ENCODE measurements at places on chromosomes 3 and 15.

- DNase-seq = no peak
These were observed 133.7 kb upstream of the UBE2E1 start for GRCh38 chr3:23671851-23672589.

GRCh38 chr15:92637626-92638025 lies 17.9 kb downstream of the FAM174B start:
- DNase-seq = no peak

DNA sequence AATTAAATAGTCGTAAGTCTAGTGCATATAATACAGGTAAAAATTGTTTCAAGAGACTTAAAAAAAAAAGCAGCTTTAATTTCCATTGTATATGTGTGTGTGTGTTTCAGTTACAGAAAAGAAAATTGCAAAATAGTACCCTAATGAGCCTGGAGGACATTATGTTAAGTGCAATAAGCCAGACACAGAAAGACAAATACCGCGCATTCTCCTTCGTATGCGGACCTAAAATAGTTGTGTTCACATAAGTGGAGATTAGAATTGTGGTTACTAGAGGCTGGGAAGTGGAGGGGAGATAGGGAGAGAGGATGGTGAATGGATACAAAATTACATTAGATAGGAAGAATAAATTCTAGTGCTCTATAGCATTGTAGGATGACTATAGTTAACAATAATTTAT lies 3.6 kb downstream of the MESD start:
- DNase-seq = no peak

- peak; percentile 25 for DNase-seq
These were observed 99.6 kb downstream of the TMCC1 start for GRCh38 chr3:129793942-129794310.

DNA sequence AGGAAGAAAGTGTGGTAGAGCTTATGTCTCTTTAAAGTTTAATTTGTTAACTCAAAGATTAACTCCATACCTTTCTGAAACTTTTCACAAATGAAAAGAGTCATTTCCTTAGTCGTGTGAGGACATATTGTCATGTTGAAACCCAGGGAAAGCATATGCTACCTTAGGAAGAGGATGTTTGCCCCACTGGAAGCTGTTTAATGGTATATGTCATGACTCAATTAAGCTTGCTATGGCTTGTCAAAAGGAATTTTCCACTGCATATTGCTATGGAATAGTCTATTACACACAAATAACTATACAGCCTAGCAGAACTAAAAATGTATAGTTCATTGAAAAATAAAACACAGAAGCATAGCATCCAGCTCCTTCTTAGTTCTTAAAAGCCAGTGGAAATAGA lies 69.9 kb downstream of the NSUN3 start:
- no peak for DNase-seq

GRCh38 chr3:165133188-165133899 lies 55.0 kb upstream of the SI start:
- no peak for DNase-seq

GRCh38 chr3:100802126-100802525 lies 92.8 kb downstream of the TFG start:
- peak; percentile 28 for DNase-seq

DNA sequence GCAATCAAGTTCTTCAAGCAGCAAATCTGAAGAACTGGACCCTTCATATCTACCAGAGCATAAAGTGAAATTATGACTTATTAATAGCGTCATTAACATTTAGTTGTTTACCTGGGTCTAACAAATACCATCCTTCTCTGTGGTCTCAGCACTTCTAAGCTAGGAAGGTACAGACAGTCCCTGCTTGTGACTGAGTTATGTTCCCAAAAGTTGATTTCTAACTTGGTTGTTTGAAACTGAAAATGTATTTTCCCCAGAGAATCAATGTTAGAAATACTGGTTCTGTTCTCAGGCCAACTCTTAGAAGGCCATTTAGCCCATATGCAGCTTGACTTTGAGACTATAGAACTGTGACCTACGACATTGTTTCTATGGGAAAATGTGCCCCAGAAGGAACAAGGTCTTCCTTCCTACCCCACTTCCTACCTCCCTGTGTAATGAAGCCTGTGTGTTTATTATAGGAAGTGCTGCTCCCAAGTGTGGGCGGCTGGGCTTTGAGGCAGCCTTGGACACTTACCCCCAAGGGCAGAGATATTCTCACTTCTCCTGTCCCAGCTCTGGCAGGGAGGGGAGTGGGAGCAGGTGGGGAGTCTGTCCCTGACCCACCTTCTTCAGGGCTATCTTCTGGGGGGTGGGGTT lies 12.2 kb upstream of the MAPK6 start:
- DNase-seq = no peak

DNA sequence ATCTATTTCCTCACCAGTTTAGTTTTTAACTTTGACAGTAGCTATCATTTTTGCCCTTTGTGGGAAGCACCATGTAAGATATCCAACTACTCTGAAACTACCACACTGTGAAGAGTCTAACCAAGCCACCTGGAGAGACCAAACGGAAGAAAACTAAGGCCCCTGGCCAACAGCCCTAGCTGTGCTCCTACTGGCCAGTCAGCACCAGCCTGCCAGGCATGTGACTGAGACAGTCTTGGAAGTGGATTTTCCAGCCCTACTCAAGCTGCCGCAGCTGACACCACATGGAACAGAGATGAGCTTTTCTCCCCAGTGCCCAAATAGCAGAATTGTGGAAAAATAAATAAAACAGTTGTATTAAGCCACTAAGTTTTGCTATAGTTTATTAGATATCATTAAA lies 2.9 kb upstream of the TBC1D5 start:
- DNase-seq = no peak

- DNase-seq = no peak
These were observed 228.7 kb downstream of the MBNL1 start for GRCh38 chr3:152497457-152497856.

DNA sequence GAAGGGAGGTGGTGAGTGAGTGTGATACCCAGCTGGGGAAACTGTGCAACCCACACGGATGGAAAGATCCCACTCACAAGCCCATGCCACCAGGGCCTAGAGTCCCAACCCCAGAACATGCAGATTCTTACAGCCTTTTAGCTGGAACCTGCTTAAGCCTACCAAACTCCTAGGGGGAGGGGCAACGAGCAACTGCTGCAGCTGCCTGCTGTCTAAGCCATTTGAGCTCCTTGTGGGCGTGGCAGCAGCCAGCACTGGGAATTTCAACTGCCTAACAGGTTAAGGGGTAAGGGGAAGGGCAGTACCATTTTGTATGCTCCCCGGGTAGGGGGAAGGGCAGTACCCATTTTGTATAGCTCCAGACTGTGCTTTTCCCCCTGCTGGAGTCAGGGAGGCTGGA lies 673.2 kb upstream of the BCHE start:
- no peak for DNase-seq

- DNase-seq = no peak
These were observed 112.0 kb downstream of the THRB start for GRCh38 chr3:24382647-24383046.

DNA sequence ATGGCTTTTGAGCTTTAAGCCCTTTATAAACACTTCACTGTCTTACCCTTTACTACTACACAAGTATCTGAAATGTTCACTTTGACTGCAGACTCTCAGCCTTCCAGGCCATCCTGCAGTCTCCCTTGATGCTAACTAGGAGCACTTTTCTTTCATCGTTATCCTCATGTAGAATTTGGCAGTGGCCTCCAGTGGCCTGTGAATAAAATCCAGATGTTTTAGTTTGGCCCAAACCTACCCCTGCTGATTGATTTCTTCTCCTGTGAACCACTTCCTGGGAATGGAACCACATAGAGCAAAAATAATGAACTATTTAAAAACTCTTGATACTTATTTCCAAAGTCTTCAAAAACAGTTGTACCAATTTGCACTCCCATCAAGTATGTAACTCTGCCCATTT lies 271.9 kb downstream of the FEZF2 start:
- no peak for DNase-seq

DNA sequence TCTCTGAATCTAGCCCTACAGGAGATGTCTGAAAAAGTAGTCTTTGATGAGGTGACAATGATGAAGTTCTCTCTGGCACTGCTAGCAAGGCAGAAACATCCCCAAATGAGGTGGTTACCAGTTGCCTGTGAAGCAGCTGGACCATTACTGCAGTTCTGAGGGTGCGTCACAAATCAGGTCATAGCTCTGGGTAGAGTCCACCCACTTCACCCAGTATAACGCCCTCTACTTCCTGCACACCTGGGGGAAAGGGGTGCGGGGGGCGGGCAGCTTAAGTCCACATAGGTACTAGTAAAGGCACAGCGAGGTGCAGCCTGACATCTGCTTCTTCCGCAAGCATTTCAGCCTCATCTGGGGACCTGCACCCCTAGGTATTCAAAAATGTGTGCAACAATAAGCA lies 13.4 kb upstream of the SATB1 start:
- no peak for DNase-seq

- DNase-seq = no peak
These were observed 55.5 kb downstream of the NSUN3 start for GRCh38 chr3:94118390-94118789.

- no peak for DNase-seq
These were observed 5.7 kb upstream of the CSPG4 start for GRCh38 chr15:75718328-75718727.

GRCh38 chr3:141308588-141309218 lies 59.6 kb upstream of the ZBTB38 start:
- peak; percentile 47 for DNase-seq

DNA sequence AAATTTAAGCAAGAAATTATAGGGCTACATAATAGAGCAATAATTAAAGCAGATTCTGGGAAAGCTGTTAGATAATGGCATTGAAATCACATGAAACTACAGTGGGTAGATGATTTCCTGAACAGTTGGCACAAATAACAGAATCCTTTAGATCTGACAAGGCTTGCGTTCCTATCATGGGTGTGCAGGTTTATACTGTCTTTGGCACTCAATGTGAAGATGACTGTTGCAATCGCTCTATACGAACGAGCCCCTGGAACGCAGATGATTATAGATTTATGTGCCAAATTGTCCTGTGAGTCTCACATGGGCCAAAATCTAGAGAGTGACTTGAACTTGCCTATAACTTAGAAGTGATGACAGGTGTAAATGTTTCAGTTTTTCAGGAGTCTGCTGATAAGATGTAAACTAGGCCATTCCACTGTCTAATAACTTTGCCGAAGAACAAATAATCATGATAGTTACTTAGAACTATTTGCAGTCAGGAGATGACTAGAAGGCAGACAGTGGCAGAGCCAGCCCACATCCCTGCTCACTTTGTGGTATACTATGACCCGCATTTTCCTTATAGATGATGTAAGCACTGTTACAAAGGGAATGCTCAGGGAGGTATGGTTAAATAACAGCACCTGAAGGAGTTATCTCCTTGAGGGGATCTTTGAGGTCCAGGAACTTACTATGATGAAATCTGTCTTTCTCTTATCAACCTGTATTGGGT lies 30.5 kb upstream of the TRPC1 start:
- no peak for DNase-seq

- DNase-seq = no peak
These were observed 975.3 kb upstream of the GBE1 start for GRCh38 chr3:82736696-82737277.

GRCh38 chr15:50907601-50908208 lies 778 bp upstream of the AP4E1 start:
- peak; percentile 39 for DNase-seq

DNA sequence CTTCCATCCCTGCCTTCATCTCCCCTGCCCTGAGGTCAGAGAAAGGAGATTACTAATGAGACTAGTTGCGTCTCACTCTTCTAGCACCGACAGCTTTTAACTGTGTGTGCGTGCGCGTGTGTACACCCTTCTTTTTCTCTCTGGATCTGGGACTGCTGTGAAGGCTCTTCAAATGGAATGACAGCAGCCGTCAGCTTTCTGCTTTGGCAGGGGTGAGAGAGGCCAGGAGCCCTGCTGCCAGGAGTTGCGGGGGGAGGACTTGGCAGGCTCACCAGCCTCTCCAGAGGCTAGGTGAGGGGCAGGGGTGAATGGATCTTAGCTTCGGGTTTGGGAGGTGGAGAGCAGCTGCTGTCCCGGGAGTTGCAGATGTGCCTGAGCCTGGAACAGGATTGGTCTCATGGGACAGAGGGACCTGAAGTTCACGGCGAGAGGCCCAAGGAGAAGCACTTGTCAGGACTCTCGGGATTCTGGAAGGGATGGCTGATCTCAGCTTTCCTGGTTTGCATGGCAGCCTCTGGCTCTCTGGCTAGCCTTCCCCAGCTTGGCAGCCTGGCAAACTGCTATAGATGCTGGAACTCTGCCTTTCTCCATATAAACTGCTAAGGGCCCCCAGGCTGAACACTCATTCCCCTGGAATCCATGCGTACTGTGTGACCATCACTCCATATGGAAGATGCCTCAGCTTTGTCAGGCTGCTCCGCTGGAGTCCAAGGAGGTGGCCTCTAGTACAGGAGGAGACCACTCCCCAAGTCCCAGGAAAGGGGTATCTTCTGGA lies 16.6 kb downstream of the TEX264 start:
- no peak for DNase-seq

GRCh38 chr3:60386306-60386705 lies 864.9 kb downstream of the FHIT start:
- DNase-seq = no peak

DNA sequence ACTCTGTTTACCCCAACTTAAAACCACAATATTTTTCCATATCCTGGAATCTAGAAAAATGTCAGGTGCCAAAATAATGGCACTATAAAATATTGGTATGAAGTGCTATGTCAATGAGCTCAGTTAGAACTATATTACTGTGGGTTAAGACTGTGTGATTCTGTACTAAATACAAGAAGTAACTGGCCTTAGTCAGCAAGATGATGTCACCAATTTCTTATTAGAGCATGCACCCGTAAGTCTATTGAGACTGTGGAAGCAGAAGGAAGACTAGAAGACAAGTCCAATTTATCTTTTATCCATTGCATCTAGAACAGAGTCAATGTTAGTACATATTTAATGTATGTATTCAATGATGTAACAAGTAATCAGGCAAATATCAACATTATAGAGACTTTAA lies 25.0 kb downstream of the LRRC58 start:
- no peak for DNase-seq

DNA sequence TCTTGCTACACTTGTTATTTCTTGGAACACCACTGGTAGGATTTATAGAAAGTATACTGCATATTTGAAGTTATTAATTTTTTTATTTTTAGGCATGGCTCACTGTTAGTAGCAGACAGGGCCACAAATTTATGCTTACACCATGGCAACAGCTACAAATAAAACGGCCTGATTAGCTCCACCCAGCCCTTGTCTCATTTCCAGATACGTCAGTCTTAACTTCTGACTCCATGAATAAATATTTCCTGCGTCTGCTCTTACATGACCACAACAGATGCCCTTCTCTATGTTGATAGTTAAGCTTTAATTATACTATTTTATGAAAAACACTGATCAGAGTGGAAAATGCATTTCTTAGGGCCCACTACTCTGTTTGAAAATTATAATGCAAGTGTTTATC lies 62.3 kb upstream of the CPOX start:
- DNase-seq = no peak

GRCh38 chr3:147407498-147408187 lies 1.3 kb upstream of the ZIC4 start:
- DNase-seq = no peak

- DNase-seq = no peak
These were observed 650 bp upstream of the MORC1 start for GRCh38 chr3:109118584-109118983.

GRCh38 chr3:144523396-144523795 lies 551.8 kb downstream of the DIPK2A start:
- DNase-seq = no peak

GRCh38 chr15:63978511-63979261 lies 67.6 kb downstream of the DAPK2 start:
- DNase-seq = no peak

Data from ACHN (cell line).